NCI-H524 (cell line): ENCODE measurements at places on chromosomes 5 and 9.

DNA sequence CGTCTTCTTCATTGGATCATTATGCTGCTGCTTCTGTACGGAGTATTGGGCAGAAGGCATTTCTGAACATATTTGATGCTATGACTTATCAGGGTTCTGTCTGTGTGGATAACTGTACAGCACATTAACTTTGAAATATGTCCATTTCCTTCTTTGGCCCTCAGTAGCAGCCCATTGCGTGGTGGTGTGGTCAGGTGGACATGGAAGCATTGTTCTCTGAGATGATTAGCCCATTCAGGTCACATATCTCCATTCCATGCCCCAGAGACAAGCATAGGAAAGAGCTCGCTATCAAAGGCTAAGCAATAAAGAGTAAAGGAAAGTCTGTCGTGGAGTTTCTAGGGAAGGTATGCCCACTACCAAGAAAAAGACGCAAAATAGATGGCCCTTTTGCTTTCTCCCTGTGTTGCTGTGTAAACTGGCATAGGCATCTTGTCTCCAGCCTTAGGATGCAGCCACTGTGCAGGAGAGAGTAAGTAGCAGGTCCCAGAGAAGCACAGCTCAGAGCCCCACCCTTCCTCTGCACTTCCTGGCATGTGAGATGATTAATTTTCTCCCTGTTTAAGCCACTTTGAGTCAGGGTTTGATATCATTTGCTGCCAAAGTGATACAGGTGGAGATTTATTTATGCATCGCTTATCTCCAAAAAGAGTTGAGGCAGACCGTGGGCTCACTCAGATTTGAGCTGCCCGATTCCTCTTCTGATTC, 221.9 kb downstream of the PDZD2 start:
- DNase-seq, result no peak

DNA sequence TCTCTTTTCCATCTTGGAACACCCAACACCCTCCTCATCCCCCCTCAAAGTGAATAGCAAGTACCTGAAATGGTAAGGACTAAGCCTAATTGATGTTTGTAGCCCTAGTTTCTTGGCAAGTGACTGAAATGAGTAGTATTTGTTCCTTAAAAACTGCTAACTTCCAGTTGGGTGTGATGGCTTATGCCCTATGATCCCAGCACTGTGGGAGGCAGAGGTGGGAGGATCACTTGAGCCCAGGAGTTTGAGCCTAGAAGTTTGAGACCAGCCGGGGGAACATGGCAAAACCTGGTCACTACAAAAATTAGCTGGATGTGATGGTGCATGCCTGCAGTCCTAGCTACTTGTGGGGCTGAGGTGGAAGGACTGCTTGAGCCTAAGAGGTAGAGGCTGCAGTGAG, 44.1 kb downstream of the ZFR start:
- no peak for DNase-seq

DNA sequence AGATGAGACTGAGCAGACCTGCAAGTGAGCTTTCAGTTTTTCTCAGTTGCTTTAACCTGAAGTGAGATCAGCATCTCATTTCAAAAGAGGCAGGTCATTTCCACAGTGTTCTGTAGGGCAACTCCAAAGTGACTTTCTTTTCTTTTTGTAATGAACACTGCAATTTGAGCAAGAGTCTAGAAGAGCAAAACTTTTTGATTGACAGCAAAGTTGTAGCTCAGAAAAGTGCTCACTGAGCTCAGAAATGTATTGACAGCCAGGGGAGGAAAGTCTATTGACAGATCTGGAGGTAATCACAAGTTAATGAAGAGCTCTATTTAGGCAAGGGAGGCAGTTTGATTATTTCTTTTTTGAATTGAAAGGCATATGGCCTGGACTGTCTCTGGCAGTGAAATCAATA, 54.6 kb downstream of the LRRC70 start:
- DNase-seq, result no peak

GRCh38 chr5:108367679-108368334, 14.1 kb downstream of the FBXL17 start:
- DNase-seq, result no peak

DNA sequence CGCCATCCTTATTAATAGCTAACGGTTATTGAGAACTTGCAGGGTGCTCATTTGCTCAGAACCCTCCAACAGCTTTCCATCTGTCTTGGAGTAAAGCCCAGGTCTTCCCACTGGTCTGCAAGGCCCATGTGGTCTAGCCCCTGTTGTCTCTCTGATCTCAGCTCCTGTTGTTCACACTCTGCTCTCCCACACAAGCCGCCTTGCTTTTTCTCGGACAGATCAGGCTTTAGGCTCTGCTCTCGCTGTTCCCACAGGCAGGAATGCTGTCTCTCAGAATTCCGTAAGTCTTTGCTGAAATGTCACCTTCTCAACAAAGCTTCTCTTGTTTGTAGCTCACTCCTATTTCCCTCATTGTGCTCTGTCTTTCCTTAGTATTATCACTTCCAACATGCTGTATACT, 34.3 kb downstream of the GPR107 start:
- no peak for DNase-seq

DNA sequence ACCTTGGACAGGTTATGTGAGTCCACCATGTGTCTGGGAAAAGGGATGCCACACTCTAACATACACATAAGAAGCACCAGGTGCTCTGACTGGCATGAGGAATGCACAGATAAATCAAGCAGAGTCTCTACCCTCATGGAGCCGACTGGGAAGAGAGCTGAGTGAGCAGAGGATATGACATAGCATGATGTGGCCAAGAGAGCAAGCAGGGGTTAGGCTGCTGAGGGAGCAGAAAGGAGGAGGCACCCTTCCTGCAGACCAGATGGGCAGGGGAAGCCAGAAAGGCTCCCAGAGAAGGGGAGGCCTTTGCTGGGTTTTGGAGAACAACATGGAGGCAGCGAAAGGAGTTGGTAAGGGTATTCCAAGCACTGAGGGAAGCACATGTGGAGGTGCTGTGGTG, 223.1 kb downstream of the GNA14 start:
- DNase-seq, result no peak

- no peak for DNase-seq
These were observed 149.8 kb downstream of the ICE1 start for GRCh38 chr5:5572010-5572865.

DNA sequence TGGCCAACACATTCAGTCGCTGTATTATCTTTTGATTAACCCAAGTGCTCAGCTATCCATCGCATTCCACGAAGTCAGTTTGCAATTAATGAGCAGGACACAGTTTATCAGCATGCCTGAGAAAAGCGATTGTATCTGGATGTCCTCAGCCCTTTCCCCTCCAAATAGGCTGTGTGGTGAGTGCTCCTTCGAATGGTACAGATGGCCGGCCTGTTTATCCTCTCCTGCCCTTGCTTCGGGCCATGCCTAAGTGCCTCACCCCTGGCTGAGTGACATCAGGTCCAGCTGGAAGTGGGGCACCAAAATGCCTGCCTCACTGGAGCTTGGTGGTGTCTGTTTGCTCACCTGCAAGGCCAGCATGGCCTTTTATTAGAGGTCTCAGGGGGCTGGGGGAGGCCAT, 317.3 kb downstream of the GADD45G start:
- peak; percentile 20 for DNase-seq
